ENCODE measurements at places on chromosomes 11 and 22.

- no peak for DNase-seq
These were observed 20.2 kb upstream of the DRICH1 start for GRCh38 chr22:23652286-23652685.

GRCh38 chr11:44475114-44475686, 90.3 kb upstream of the CD82 start:
- DNase-seq: no peak

DNA sequence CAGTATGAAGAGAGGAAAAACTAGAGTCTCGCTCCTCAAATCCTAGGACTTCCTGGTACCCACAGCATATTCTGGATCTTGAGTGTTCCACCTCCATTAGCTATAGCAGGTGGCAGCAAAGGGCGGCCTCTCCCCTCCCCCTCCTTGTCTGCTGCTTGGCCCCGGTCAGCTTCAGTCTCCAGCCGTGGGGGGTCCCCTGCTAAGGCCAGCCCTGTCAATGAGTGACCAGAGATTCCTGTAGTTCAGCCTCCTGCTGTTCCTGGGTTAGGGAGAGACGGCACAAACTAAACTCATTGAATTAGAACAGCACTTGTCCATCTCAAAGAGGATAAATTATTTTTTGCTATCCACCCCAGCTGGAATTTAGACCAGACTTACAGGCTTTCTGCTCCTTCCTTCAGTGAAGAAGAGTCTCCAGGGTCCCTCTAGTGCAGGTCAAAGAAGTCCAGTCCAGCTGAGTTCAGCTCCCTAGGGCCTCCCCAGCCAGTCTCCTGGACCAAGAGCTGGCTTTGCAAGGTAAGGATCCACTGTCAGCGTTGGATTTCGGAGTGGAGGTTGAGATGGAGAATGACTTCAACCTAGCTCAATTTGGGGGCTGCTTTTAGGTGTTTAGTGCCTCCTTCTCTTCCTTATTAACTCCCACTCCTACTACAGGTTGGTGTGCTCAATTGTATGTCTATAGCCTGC, 1.1 kb upstream of the PHLDB1 start:
- no peak for DNase-seq

DNA sequence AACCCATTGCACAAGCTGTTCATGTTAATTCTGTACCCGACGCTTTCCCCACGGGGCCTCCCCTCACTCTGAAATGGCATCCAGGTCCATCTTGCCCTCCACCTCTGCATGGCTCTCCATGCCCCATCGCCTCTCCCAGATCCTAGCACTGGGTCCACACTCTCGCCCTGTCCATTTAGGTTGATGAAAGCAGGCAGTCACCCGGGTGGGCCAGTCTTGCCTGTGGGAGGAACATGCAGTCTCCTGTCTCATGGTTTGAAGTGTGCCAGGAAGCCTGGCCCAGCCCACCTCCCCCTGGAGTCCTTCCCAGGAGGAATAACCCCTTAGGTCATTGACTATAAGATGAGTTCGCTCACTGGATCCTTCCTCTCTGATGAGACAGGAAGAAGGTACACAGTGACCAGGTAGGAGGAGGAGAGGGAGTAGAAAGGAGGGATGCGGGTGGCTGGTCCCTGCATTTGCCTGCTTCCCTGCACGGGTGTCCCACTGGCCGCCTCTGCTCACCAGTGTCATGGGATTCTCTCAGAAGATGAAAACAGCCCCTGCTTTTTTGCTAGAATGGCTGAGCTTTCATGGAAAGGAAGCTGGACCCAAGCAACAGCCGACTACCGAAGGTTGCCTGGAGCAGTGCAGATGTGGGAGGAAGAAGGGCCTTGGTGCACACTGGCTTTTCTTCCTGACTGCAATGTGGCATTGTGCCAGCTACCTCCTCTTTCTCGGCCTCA, 6.8 kb downstream of the TMEM121B start:
- DNase-seq: no peak

DNA sequence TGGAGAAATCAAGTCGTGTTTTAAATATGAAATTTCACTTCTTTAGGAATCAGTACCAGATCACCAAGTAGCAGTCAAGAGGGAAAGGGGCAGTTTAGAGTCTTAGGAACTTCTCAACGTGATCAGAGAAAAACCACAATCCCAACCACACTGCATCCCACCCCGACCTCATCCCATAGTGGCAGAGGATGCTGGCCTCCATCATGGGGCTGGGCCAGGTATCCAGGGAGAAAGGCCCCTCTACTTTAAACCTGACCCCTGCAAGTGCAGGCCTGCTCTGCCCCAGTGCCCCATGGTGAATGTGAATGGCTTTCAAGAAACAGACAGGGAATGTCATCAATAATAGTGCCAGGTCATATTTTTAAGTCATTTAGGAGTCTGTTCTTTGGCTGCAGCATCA, 12.1 kb downstream of the CHST1 start:
- DNase-seq: no peak
